Esophagus muscularis mucosa (tissue), 4 donors: ENCODE measurements at places on chromosomes 4 and X. TPM values are rescaled to one million over a fixed set of nuclear protein-coding genes. Genes with fewer than 3 reads are reported as not detected.

DNA sequence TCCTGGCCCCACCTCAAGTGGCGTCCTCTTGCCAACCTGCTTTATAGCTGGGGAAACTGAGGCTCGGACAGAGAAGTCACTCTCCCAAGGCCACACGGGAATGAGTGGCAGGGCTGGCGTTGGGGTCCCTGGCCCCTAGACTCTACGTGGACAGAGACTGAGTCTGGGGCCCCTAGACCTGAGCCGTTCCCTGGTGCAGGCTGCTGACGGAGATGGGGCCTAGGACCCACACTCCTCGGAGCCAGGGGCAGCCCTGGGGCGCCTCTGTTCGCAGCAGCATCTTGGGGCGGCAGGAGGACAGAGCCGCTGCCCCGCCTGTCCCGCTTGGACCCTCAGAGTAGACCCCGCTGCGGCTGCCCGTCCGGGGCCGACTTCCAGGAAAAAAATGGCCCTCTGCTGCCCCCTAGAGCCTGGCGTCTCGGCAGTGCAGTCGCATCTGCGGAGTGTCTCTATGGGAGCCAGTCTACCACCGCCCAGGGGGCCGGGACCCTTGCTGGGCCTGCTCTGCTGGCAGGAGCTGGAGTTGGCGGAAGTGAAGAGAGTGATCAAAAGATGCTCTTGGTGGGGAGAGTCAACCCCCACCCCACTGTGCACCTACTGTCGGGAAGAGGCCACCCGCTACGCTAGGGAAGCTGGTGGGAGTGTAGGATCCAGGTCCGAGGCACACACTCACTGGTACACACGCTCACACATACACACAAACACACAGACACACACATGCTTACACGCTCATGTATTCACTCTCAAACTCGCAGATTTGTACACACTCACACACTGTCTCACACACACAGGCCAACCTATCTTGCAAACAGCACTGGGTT lies 220.1 kb downstream of the AFAP1 start:
- peaks cover 8% of the 10 kb centered on the region for H3K4me1 ChIP-seq
- peaks cover 17% of the 10 kb centered on the region for H3K36me3 ChIP-seq
- no peak for DNase-seq
- H3K27me3 ChIP-seq = no peaks in the 10 kb centered on the region
- peak overlapping the region; percentile 28 for H3K4me3 ChIP-seq
- H3K27ac ChIP-seq = no peak overlapping the region

- DNase-seq = no peak
- peaks cover 19% of the 10 kb centered on the region for H3K36me3 ChIP-seq
- peaks cover 13% of the 10 kb centered on the region for H3K4me1 ChIP-seq
- H3K4me3 ChIP-seq = no peak overlapping the region
Measured at GRCh38 chr4:182886768-182887167, 30.4 kb downstream of the DCTD start.

- H3K4me1 ChIP-seq = no peaks in the 10 kb centered on the region
- no peak overlapping the region for H3K27ac ChIP-seq
- no peaks in the 10 kb centered on the region for H3K36me3 ChIP-seq
- no peak for DNase-seq
Measured at GRCh38 chr4:108119199-108119800, 49.4 kb downstream of the LEF1 start.

DNA sequence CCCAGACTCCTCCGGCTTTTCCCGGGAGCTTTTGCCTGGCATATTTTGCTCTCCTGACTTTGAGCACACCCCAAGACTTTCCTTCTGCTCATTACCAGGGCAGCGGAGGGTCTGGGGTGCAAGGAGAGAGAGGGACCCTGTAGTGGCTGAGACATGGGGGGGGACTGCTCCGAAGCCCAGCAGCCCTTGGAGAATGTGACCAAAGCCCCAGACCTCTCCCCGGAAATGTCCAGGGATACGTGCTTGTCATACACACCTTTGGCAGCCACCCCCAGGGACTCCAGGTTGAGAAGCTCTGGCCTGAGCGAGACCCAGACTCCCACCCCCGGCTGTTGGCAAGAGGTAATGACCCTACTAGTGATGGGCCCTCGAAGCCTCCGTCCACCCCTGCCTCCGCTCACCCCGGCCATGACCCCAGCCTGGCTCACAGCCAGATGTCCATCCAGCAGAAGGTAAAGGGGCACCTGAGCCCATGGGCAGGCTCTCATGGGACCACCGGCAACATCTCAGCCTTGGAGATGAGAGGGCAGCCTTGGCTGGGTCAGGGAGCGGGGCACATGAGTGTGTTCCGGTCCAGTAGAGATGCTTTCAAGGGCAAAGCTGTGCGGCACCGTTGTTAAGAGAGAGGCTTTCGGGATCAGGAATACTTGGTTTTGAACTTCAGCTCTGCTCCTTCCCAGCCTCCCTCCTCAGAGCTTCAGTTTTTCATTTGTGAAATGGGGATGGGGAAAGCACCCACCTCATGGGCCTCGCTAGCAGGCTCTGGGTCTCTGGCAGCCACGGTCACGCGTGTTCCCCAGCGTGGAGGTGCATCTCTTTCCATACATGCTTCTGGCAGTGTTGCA lies 2.0 kb downstream of the PSAPL1 start:
- H3K27ac ChIP-seq = no peak overlapping the region
- no peak for DNase-seq
- H3K27me3 ChIP-seq = no peaks in the 10 kb centered on the region
- H3K36me3 ChIP-seq = no peaks in the 10 kb centered on the region

DNA sequence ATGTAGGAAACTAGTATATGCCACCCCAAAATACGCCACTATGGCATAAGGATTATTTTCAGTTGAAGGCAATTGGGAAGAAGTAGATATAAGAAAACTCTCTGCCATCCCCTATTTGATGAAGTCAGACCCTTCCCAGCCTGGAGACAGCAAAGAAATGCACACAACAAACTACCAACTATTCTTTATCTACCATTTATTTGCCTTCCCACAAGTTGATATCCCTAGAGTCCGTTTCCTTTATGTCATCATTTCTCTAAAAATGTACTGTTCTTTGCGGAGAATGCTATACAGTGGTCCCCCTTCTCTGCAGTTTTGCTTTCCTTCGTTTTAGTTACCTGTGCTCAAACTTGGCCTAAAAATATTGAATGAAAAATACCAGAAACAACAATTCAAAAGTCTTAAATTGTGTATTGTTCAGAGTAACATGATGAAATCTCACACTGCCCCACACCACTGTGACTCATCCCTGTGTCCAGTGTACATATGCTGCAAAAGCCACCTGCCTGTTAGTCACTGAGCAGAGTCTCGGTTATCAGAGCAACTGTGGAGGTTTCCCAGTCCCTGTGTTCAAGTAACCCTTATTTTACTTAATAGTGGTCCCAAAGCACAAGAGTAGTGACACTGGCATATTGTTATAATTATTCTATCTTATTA lies 152.3 kb downstream of the WDFY3 start:
- no peak overlapping the region for H3K4me3 ChIP-seq
- no peak overlapping the region for H3K27ac ChIP-seq
- no peak for DNase-seq
- no peaks in the 10 kb centered on the region for H3K27me3 ChIP-seq
- H3K36me3 ChIP-seq = no peaks in the 10 kb centered on the region
- H3K4me1 ChIP-seq = peaks cover 11% of the 10 kb centered on the region

DNA sequence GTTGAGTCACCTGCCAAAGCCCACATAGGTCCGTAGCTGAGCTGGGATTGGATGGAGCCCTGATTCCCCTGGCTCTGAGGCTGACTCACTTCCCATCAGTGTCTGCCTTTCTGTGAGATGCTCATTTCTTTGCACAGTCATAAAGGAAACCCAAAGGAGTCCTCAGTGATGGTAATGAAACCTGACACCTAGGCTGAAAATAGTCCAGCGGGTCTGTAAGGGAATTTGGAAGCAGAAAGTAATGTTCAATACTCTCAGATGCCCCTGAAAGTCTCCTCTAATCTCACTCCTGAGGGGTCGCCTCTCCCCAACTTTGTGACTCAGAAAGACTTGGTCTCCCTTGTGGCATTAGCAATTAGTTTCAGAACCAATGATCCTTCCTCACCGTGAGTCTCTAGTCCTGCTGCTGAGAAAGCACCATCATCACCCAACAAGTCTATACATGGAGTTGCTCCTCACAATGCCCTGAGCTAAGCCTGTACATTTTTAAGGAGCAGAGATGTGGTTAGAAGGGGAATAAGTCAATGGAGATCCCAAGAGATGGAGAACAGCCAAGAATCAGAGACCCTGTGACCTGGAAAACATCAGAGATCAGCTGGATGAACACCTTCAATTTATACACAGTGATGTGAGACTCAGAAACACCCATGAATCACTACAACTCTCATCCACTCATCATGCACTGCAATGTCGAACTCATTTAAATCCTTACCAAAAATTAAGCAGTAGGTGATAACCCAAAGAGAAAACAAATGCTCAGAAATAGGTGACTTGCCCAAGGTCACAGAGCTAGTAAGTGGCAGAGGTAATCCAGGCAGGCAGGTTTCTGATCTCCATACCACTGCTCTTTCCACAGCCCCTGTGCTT lies 219.0 kb upstream of the CPEB2 start:
- no peaks in the 10 kb centered on the region for H3K4me1 ChIP-seq
- no peaks in the 10 kb centered on the region for H3K36me3 ChIP-seq
- no peak overlapping the region for H3K4me3 ChIP-seq
- DNase-seq = no peak
- no peak overlapping the region for H3K27ac ChIP-seq

DNA sequence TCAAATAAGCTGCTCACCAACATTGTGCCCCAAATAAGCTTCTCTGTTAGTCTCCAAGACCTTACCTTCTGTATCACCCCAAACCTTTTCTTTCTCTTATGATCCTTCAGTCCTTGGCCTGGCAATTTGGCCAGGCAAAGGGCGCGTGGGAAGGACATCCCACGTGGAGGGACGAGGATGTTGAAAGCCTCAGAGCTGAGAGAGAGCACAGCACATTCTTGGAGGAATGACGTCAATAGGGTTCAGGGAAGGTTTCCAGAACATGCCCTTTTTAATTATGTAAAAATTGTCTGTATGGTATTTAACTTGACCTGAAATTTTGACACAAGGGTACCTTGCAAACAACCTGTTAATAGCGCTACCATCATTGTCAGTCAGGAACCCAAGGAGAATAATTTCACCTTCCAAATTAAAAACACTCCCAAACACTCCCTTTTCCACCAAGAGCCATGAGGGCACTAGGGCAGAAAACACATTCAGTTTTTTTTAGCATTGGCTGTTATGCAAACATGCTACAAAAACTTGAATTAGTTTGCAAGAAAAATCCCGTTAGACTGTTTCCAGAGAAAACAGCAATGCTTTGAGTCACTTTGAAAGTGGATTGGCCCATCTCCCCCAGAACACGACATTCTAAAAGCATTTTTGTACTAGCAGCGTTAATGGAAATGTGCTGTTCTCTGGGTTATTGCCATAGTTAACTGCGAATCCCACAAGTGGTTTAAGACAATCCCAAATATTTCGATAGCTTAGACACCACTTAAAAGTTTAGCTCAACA lies 183.2 kb upstream of the PUDP start:
- no peaks in the 10 kb centered on the region for H3K4me1 ChIP-seq
- H3K36me3 ChIP-seq = peaks cover 4% of the 10 kb centered on the region
- no peaks in the 10 kb centered on the region for H3K27me3 ChIP-seq
- H3K4me3 ChIP-seq = no peak overlapping the region
- no peak overlapping the region for H3K27ac ChIP-seq

GRCh38 chrX:74383611-74384010 lies 37.7 kb upstream of the SLC16A2 start:
- no peak for DNase-seq
- no peaks in the 10 kb centered on the region for H3K4me1 ChIP-seq
- no peak overlapping the region for H3K27ac ChIP-seq
- no peaks in the 10 kb centered on the region for H3K27me3 ChIP-seq
- no peaks in the 10 kb centered on the region for H3K36me3 ChIP-seq

DNA sequence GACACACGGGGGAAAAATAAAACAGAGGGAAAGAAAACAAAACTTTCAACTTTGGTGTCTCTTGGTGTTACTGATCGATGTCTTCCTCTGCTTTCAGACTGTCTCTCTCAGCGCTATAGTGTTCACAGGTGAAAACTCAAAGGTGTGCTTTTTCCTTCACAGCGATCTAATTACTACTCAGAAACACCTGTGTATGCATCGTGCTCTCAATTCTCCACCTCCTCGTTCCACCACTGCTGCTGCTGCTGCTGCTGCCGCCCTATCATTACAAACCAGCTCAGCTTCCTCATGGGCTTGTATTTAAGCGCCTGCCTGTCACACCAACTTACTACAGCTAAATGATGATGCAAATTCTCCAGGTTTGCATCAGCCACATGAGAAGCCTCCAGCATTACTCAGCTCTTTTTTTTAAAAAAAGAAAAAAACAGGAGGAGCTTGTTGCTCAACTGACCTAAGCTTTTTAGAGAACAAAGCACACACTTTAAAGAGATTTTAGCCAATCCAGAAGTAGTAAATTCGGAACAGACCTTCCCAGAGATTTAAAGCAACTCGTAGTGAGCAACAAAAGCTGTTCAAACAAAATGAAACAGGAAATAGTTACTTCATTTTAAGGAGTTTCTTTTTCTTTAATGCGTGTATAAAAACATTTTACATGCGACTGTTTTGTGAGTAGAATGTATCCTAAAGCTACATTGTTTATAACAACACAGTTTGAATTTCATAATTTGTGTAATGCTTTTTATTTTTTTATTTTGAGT lies at the start of gene SLC7A11:
Gene SLC7A11 (minus strand): TSS at position 274 of the 758 bp plus-strand sequence. CDS start 280 bp downstream, outside the sequence.
- H3K27me3 ChIP-seq = no peaks in the 10 kb centered on the region
- H3K4me3 ChIP-seq = peak within 1 kb of the TSS; percentile 32
- no peaks in the 10 kb centered on the region for H3K36me3 ChIP-seq
- DNase-seq = no peak
- no peaks in the 10 kb centered on the region for H3K4me1 ChIP-seq
- no peak within 1 kb of the TSS for H3K27ac ChIP-seq

- H3K36me3 ChIP-seq = peaks cover 10% of the 10 kb centered on the region
- no peaks in the 10 kb centered on the region for H3K4me1 ChIP-seq
Measured at GRCh38 chr4:25767877-25768725, 94.7 kb downstream of the SEL1L3 start.

GRCh38 chr4:39047681-39048080 lies 14.4 kb upstream of the KLHL5 start:
- no peaks in the 10 kb centered on the region for H3K36me3 ChIP-seq
- peaks cover 14% of the 10 kb centered on the region for H3K4me1 ChIP-seq
- H3K27ac ChIP-seq = no peak overlapping the region
- H3K27me3 ChIP-seq = no peaks in the 10 kb centered on the region

- no peak for DNase-seq
- no peaks in the 10 kb centered on the region for H3K36me3 ChIP-seq
- H3K4me1 ChIP-seq = no peaks in the 10 kb centered on the region
- H3K27me3 ChIP-seq = no peaks in the 10 kb centered on the region
Measured at GRCh38 chrX:21657318-21658151, 595 bp downstream of the KLHL34 start.

GRCh38 chr4:59258002-59258401 lies 1942.1 kb upstream of the ADGRL3 start:
- H3K27ac ChIP-seq = no peak overlapping the region
- H3K4me1 ChIP-seq = no peaks in the 10 kb centered on the region
- H3K36me3 ChIP-seq = no peaks in the 10 kb centered on the region
- no peak overlapping the region for H3K4me3 ChIP-seq
- DNase-seq = no peak

GRCh38 chr4:180622254-180622653 lies 1620.9 kb upstream of the TENM3 start:
- no peak overlapping the region for H3K27ac ChIP-seq
- H3K27me3 ChIP-seq = no peaks in the 10 kb centered on the region
- no peak for DNase-seq
- no peak overlapping the region for H3K4me3 ChIP-seq
- H3K4me1 ChIP-seq = no peaks in the 10 kb centered on the region

- no peaks in the 10 kb centered on the region for H3K36me3 ChIP-seq
- DNase-seq = no peak
- H3K4me1 ChIP-seq = no peaks in the 10 kb centered on the region
- H3K27ac ChIP-seq = no peak overlapping the region
- H3K4me3 ChIP-seq = no peak overlapping the region
- H3K27me3 ChIP-seq = no peaks in the 10 kb centered on the region
Measured at GRCh38 chrX:130974323-130974722, 71.3 kb upstream of the ENOX2 start.

FAM149A gene
- 32.0 TPM for total RNA-seq

NWD2 gene
- 0.50 TPM for total RNA-seq

ZNF718 gene
- total RNA-seq = 16.2 TPM

TSPAN6 gene
- 5.4 TPM for total RNA-seq
